ENCODE measurements at places on chromosomes 2 and 18. TPM values are rescaled to one million over a fixed set of nuclear protein-coding genes. Genes with fewer than 3 reads are reported as not detected.

Gene REG3G
- total RNA-seq: not detected

Gene PRKCE
- 22.4 TPM for total RNA-seq

DNA sequence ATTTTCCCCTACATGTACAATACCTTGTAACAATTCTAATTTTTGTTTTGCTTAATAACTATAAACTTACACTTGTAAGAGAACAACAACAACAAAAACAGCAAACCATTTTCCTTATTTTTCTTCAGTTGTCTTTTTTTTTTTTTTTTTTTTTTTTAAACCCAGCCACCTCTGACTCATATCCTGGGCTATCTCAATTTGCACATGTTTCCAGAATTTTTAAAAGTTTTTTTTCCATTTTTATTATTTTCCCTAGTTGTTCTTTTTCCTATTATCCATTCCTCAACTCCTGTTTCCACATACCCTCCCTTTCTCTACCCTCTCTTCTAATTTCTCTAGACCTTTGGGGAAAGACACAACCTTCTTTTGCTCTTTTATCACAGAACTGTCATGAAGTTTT is 112.5 kb downstream of the EFEMP1 start:
- DNase-seq: no peak

DNA sequence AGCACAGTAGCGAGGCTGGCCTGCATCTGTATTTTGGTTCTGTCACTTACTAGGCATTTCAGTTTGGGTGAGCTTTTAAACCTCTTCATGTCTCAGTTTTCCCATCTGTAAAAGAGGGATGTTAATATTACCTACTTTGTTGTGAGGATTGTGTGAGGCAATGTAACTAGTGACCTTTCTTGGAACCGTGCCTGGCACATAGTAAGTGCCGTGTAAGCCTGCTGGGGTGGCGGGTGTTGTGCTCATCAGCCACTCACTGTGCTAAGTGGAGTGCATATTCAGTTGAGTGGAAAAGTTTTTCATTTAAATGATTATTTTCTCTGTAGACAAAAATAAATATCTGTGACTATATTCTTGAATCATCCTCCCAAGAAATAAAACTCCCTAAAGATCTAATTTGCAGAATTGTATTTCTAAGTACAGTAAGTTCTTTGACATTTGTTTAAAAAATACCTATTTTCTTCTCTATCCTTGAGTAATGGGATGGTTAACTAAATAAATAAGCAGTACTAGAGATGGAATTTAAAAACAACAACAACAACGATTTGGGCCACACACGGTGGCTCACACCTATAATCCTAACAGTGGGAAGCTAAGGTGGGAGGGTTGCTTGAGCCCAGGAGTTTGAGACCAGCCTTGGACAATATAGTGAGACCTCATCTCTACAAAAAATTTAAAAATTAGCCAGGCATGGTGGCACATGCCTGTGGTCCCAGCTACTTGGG is 56.7 kb downstream of the MALT1 start:
- no peak for DNase-seq

Gene ALMS1
- 46.5 TPM for total RNA-seq
